ENCODE measurements at places on chromosomes 6 and 20.

DNA sequence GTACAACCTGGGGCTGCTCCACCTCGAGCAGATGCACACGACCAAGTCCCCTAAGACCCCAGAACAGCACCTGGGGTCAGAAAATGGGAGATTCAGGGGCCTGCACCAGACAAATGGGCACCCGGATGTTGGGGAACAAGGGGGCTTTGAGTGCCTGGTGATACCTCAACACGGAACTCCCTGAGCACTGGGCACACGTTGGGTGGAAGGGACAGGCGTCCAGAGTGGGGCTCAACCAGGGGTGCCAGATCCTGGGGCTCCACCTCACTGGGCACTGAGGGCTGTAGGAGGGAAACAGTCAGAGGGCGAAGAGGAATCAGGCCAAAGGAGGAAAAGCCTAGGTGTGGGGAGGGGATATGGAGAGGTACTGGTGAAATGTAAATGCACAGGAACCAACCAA lies 33.5 kb upstream of the SPAG4 start:
- DNase-seq, result no peak

DNA sequence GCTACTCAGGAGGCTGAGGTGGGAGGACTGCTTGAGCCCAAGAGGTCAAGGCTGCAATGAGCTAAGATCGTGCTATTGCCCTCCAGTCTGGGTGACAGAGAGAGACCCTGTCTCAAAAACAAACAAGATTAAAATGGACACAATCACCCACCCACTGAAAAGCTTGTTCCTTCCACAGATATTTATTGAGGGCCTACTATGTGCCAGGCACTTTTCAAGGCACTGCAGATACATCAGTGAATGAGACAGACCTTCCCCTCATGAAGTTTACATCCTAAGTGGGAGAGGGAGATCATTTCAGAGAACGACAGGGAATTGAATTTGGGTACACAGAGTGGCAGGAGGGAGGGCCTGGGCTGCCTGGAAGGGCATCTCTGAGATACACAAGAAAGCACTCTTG lies 14.4 kb downstream of the RSPO4 start:
- no peak for DNase-seq

DNA sequence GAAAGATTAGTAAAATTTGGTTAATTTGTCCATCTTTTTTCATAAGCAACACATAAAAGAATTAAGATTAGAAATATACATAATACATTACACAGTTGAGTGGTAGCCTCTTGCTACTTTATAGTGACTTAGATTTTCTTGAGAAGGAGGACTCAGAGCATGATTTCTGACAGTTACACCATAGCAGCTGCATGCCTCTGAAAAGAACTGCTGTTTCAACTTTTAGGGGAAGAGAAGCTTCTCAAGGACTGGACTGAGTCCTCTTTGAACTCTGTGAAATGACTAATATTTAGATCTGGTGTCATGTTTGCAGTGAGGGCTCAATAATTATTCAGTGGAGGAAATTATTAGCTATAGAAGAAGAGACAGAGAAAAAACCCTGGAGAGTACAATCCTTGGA lies 272.5 kb downstream of the BTBD9 start:
- no peak for DNase-seq

DNA sequence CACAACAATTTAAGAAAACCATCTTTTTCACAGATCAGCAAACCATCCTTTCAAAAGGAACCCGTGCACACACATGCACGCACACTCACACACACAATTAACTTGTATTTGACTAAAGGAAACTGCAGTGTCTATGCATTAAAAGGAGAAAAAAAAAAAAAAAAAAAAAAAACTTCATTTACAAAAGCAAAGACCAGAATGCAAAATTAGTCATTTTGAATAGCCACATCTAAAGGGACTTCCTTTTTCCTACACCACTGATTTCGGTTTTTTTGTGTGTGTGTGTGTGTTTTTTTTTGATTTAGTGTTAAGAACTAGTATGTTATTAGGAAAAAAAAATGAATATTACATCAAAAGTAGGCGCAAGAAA lies 6.3 kb downstream of the ZMYND8 start:
- DNase-seq, result no peak

- DNase-seq, result no peak
These were observed 31.9 kb downstream of the CDKAL1 start for GRCh38 chr6:20566109-20566508.

DNA sequence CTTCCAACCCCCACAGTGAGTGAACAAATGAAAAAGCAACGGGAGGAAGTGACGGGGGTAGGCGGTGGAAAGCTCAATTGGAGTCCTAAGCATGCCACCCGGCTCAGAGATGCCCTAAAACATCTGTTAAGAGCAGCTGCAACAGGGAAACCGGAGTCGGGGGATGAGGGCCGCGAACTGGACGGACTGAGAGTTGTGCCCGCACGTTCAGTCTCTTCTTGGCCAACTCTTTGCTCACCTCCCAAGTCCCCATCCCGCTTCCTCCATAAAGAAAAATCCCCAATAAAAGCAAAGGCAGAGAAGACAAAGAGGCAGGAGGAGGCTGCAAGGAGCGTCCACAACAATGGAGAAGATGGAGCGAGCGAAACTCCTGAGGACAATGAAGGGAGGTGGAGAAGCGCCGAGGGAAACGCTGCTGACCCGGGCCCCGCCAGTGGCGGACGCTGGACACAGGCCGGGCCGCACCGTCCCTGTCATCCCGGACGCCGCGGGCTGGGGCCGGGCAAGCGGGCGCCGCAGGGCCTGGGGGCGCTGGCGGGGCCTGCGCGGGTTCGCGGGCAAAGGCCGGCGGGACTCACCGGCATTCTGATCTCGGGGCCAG lies 600 bp downstream of the SEC63 start:
- peak; percentile 34 for DNase-seq

DNA sequence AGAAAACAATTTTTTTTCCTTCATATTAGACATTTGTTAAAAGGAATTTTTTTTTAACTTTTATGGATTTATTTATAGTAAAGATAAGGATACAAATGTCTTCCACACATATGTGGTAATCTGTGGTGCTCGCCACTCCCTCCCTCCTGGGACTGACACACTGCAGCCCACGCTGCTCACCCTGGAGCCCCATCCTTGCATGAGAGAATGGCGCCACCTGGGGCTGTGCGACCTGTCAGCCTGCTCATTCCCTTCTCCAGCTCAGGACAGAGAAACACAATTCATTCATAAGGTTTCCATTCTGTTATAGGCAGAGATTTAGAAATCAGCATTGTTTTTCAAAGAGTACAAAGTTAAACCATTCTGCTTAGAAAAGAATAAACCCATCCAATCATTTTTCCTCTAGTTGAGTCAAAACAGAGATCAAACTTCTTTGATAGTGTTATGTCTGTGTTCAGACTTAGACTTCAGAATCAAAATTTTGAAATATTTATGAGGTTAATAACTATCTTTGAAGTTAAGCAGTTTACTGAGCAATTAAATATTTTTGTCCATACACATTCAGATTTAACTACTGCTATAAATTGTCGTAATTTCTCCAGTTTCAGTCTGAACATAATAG lies 42.8 kb upstream of the DYNLRB1 start:
- DNase-seq, result peak; percentile 27

- DNase-seq, result no peak
These were observed 119.2 kb upstream of the CCN2 start for GRCh38 chr6:132070356-132070755.

- DNase-seq, result peak; percentile 18
These were observed 224.5 kb downstream of the NKAIN2 start for GRCh38 chr6:124028117-124028516.

DNA sequence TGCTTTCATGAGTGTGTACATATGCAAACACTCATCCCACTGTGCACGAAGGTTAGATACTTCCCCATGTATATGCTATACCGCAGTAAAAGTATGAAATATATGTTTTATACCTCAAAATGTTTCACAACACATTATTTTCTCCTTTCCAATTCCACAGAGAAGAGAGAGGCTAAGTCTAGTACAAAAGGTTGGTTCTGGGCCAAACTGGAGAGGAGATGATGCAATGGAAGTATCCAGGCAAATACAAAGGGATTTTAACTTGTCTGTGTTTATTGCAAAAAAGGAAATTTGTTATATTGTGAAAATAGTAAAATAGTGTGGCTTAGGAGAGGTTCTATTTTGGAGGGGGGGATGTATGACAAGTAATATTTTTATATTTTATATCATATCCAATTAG lies 112.6 kb downstream of the PLCB1 start:
- DNase-seq, result no peak

- no peak for DNase-seq
These were observed 115.6 kb downstream of the TCP11 start for GRCh38 chr6:35025232-35026188.

- DNase-seq, result no peak
These were observed 9.5 kb upstream of the HLA-DOA start for GRCh38 chr6:33018904-33019303.

DNA sequence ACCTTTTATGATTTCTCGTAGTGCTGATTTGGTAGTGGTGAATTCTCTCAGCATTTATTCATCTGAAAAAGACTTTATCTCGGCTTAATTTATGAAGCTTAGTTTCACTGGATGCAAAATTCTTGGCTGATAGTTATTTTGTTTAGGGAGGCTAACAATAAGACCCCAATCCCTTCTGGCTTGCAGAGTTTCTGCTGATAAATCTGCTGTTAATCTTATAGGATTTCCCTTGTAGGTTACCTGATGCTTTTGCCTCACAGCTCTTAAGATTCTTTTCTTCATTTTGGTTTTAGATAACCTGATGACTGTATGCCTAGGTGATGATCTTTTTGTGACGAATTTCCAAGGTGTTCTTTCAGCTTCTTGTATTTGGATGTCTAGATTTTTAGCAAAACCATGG lies 388.7 kb downstream of the UTRN start:
- no peak for DNase-seq

DNA sequence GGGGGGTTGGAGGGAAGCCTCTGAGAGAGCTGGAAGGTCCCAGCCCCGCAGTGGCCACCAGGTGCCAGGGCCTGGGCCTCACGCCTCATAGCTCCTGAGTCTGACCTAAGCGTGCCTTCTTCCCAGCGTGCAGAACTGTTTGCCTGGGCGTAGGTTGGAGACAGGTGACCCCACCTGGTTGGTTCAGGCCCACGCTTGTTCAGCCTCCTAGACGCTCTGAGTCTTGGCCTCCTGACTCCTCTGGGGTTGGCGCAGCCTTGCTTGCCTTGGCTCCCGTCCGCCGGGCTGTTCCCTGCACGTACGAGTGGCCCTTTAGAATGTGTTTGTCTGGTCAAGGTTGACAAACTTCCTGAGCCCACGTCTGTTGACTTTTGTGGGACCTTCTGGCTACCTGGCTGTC lies 70.8 kb downstream of the EYA2 start:
- DNase-seq, result no peak

DNA sequence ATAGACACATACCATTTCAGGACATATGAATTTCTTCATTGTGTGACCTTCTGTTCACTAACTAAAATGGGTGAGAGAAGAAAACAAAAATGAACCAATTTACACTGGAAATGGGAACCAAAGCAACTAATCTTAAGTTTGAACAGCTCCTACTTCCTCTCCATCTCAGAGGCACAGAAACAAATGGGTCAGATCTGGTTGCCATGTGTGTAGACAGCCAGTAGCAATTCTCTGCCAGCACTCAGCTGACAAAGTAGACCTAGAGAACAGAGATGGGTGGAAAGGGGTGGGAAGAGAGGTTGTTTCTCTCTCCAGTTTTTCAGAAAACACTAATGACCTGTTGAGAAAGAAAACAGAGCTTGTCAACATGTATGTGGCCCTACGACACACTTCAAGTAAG lies 14.3 kb upstream of the POPDC3 start:
- no peak for DNase-seq

- no peak for DNase-seq
These were observed 8.5 kb downstream of the STAU1 start for GRCh38 chr20:49179368-49180277.

DNA sequence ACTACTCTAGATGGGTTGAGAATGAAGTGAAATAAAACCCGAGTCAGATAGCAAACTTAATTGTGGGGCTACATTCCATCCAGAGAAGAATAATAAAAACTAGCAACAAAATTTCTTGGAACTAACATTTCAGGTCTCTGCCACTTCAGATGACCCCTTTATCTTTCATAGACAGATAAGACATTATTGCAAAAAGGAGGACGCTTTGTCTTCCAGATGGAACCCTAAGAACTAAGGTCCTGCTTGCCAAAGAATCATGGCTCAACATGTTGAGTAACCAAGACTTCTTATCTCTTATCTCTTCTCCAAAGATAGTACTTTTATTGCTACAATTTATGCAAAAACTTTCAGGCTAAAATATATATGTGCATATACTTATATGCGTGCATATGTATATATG lies 221.1 kb upstream of the PREP start:
- no peak for DNase-seq

DNA sequence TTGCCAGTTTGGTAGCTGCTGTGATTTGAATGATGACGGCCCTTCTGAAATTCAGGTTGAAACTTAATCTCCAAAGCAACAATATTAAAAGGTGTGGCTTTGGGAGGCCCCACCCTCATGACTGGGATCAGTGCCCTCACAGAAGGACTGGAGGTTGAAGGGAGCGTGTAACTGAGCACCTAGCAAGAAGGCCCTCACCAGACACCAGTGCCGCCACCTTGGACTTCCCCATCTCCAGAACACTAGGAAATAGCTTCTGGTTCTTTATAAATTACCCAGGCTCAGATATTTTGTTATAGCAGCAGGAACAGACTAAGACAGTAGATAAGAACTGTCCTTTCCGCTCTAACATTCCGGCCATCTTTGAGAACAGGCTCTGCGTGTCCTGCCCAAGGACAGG lies 243.1 kb downstream of the DLL1 start:
- DNase-seq, result no peak

- no peak for DNase-seq
These were observed 16.5 kb upstream of the CPNE5 start for GRCh38 chr6:36855750-36856149.

DNA sequence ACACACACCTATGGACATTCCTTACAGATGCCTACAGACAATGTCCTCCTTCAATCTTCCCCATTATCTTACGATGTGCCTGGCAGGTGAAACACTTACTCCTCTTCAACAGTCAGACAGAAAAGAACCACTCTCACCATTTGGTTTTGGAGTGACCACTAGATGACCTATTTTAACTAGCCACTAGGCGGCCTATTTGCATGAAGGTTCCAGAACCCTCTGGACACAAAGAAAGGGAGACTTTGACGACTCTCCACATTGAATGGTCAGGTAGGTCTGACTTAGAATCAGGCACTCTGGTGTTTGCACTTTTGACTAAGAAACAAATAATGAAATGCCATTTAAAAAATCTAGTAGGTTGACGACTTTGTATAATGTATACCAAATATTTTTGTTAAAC lies 42.0 kb downstream of the PNLDC1 start:
- DNase-seq, result no peak

DNA sequence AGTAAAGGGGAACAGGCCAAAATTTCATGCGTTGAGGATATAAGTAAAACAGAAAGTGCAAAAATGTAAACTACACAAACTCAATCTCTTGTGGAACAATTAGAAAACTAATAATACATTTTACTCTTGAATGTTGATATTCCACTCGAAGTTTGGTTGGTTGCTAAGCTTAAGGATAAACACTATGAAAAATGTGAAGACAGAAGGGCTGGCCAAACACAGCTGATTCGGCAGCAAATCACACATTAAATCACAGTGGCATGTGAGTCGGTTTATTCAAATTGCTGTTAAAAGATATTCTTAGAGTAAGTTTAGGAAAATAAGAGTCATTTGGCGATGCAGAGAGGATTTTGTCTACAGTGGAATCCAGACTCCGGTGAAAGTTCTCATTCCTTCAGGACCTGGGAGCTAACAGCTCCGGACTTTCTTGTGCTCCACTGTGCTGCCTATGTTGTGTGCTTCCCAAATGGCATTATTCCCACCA lies 1.4 kb upstream of the EPM2A start:
- no peak for DNase-seq

Measured in NCI-H2171 (cell line).